ENCODE measurements at places on chromosomes 16 and 17. TPM values are rescaled to one million over a fixed set of nuclear protein-coding genes. Genes with fewer than 3 reads are reported as not detected.
A peak's percentile ranks its signal among the peaks of the same experiment; 100 is the strongest.

- no peak for DNase-seq
Observed at GRCh38 chr17:61209106-61209439, 190.6 kb upstream of the TBX2 start.

GRCh38 chr16:19113577-19114358, at the start of gene ITPRIPL2:
TSS of gene ITPRIPL2 (plus strand) at chr16:19113964. CDS start at chr16:19114462, 498 bp downstream.
- peak; percentile 33 for DNase-seq

The FZD2 gene
- 0.91 TPM for total RNA-seq

The CD300LB gene
- not detected for total RNA-seq

GRCh38 chr17:43814714-43815113, 18.2 kb downstream of the MPP3 start:
- no peak for DNase-seq

The WSCD1 gene
- total RNA-seq, result not detected

- DNase-seq, result no peak
Observed at GRCh38 chr17:76188213-76189016, 47.4 kb upstream of the FOXJ1 start.

DNA sequence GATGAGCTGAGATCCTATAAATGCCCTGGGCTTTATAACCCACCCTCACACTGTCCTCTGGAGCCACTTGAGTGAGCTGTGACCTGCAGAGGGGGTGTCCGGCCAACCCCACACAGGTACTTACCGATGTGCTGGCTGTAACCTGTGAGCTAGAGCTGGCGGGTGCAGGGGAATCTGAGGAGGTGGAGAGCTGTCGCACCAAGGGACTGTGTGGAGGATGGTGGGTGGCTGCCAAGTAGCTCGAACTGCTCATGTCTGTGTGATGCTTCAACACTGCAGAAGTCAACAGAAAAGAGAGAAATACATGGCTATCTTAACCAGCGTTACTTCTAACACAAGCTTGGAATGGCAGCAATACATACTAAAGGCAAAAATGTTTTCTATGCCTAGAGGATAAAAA, 39.4 kb downstream of the STH start:
- DNase-seq, result no peak

DNA sequence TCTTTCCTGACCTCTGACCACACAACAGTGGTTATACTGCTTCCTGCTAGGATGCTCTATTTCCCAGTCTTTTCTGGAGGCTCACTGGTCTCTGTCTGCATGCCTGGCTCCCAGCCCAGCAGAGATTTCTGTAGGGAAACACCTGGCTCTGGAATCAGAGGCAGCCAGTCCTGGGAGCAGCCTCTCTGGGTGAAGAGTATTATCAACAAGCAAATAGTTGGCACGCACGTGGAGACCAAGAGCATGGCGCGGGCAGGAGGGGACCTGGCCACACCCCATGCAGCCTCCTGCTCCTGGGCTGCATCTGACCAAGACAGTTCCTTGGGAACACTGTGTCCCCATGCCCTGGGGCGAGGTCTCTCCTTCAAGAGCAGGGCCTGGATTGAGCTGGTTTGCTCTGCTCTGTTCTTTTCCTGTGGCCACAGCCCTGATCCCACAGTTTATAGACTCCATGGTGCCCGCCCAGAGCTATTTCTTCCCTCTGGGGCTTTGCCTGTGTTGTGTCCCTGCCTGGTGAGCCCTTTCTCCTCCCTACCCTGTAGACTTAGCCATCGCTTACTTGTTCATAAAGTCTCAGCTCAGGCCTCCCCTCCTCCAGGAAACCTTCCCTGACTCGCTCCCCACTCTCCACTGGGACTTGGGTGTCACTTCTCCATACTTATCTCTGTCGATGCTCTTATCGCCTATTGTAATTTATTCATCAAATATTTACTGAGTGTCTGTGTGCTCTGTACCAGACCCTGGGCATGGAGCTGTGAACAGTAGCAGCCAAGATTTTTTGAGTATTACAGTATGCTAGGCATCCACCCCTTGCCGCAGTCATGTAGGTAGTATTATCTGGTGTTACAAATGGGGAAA, 60.6 kb downstream of the SCNN1B start:
- no peak for DNase-seq

The RNF135 gene
- total RNA-seq, result 16.7 TPM

DNA sequence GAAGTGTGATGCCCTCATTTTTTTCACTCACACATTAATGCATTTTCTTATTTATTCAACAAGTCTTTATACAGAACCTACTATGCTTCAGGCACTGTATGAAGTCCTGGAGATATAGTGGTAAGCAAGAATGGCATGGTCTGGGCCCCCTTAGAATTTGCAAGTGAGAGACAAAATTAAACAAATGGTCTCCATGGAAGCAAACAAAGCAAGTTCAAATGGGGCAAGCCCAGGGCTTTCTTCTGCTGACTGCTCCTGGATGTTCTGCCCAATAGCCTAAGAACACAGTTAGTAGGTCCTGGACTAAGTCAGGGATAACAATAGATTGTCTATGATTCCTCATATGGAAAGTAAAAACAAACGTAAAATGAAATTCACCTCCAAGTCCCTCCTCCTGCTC, 31.3 kb upstream of the DDX52 start:
- no peak for DNase-seq

GRCh38 chr17:51455931-51456330, 195.6 kb downstream of the UTP18 start:
- no peak for DNase-seq

DNA sequence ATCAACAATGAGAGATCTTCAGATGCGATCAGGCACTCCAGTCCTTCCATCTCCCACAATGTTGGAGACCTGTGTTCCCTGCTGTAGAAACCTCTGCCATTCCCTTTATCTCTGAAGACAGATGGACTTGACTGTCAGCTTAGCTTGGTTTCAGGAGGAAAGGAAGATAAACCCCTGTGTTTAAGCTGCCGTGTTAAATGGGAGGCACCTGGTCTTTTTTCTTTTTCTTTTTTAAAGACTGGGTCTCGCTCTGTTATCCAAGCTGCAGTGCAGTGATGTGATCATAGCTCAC, 63.1 kb downstream of the USP22 start:
- DNase-seq, result no peak

GRCh38 chr16:80323808-80324195, 217.0 kb upstream of the DYNLRB2 start:
- DNase-seq, result no peak

DNA sequence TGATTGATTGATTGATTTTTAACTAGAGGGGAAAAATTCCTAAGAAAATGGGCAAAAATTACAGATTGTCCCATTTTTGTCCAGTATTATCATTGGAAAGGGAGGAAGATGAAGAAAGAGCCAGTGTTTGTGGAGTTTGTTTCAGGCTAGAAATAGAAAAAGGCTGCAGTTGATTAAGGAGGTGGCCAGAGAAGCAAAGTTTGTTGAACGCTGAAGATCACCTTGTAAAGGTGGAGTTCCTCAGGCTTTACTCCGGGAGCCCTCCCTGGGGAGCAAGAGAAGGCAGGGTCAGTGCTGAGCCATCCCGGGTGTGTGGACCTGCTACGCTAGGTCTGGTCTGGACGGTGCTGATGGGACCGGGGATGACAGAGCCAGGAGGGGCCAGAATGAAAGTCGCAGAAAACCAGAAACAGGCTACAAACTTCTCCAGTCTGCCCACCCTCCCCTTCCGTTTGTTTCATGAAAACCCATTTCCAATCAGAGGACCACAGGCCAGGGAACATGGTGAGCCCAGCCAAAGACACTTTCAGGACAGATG, 222.6 kb upstream of the FOXF1 start:
- no peak for DNase-seq

Measured in activated B cell treated with CpG ODN at 0.5 μM for 24 hours (primary cell).